ENCODE measurements at places on chromosomes 4 and X. TPM values are rescaled to one million over a fixed set of nuclear protein-coding genes. Genes with fewer than 3 reads are reported as not detected.

UGT8 gene
- 0.23 TPM for total RNA-seq

LANCL3 gene
- total RNA-seq = not detected

DDX53 gene
- total RNA-seq = not detected

H2BW2 gene
- not detected for total RNA-seq

STK26 gene
- 11.3 TPM for total RNA-seq

All from A549 treated with GW870086 at 1 μM for 4 hours (cell line).